ENCODE measurements at places on chromosomes 4 and X.

DNA sequence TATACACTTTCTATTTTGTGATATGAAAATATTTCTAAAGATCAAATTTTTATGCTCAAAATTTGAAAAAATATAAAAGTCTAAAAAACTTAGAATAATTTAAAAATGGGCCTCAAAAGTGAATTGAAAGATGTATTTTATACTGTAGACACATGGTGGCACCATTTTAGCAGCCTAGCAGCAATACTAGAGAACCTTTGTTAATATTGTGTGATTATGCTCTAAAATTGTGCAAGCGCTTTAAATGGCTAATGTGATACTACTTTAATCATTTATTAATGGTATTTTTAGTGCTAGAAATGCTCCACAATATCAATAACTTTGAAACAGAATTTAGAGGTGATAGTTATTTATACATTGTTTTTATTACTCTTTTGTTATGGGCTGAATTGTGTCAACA is 3.7 kb upstream of the GUF1 start:
- DNase-seq = no peak

GRCh38 chr4:2243681-2244380 is 1.9 kb upstream of the HAUS3 start:
- DNase-seq = no peak

- DNase-seq = no peak
These were observed 90.4 kb downstream of the RASL11B start for GRCh38 chr4:52952540-52952939.

- no peak for DNase-seq
These were observed at the start of gene DKK2 for GRCh38 chr4:107035819-107036583. Gene DKK2 (minus strand): TSS chr4:107036313. CDS start chr4:107035591, 722 bp downstream.

DNA sequence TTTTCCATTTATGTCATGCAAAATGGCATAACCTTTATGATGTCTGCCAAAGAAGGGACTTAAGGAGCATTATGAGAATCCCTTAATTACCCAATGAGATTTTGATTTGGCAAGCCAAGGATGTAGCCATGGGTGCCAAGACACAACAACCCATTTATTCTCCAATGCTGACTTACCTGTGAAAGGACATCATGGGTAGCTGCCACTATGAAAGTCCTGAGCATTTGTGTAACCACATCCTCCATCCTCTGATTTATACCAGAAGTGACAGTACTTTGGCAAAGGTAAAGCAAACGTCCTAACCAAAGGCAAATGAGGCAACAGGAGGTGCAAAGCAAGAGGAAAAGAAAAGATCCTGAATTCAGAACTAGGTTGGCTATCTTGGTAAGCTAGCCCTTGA is 87.3 kb upstream of the EMCN start:
- DNase-seq = no peak

Measured in stimulated activated CD4-positive, alpha-beta T cell treated with anti-CD3 and anti-CD28 coated beads, Interleukin-4, amount 100 ng/mL, for 48 hours (primary cell).